ENCODE measurements at places on chromosomes 13 and 19.

DNA sequence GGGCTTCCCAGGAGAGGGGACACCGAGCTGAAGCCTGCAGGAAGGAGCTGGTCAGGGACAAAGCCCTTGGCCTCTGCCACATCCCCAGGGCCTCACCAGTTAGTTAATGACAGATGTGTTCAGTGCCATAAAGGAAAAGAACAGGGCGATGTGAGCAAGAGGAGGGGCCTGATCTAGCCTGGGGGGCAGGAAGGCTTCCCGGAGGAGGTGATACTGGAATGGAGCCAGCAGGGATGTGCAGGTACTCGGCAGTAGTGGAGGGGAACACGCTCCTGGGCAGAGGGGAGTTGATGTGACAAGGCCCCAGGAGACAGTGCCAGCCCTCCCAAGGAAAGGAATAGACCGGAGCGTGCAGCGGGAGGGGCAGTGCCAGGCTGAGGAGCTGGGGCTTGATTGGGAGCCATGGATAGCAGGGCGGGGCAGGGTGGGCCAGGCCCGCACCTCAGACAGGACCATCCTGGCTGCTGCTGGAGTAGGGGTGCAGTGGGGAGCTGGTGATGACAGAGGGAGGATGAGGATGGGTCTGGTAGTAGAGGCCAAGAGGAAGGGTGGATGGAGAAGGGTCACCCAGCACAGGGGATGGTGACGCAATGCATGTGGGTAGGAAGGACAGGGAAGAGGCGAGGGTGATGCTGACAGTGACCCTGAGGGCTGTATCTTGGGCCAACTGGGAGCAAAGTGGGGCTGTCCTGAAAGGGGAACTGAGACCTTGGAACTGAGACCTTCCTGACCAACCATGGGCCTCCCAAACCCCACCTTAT, 4.1 kb downstream of the C19orf33 start:
- DNase-seq, result no peak

DNA sequence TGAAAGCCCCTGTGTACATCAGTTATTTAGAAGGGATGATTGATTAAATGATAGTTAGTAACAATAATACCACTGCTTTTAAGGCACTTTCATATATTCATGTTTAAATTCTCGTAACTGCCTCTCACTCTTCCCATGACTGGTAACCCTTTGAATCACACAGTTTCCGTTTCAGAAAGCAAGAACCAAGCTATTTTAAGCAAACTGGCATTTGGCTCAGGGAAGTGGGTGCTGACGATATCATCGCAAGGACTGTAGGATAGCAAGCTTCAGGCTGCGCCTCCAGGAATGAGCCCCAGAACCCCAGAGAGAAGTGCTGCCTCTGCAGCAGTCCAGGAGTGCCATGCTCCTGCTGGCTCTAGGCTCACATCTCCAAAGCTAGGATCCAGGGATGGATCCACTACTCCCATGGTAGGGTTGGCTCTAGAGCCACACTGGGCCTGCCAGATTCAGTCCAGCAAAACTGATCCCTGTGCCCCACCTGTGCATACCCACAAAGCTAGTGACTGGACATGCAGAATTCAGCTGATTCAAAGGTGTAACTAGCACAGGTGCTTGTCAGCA, 313.5 kb downstream of the SLC7A1 start:
- DNase-seq, result no peak

DNA sequence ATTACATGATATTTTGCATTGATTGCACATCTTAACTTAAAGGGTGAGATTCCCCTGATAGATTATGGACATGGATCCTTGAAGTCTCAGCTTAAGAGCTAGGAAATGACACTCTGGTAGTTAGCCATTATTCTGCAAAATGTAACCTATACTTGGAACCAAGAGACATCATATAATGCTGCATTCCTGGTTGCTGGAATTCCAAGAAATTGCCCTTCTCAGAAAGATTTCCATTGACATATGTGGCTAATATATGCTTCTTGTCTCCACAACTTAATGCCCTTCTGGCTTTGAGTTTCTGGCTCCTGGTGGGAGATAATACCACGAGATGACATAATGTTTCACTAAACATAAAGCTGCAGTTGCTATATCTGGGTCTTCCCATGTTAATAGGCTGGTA, 204.4 kb upstream of the TRPC4 start:
- DNase-seq, result no peak

DNA sequence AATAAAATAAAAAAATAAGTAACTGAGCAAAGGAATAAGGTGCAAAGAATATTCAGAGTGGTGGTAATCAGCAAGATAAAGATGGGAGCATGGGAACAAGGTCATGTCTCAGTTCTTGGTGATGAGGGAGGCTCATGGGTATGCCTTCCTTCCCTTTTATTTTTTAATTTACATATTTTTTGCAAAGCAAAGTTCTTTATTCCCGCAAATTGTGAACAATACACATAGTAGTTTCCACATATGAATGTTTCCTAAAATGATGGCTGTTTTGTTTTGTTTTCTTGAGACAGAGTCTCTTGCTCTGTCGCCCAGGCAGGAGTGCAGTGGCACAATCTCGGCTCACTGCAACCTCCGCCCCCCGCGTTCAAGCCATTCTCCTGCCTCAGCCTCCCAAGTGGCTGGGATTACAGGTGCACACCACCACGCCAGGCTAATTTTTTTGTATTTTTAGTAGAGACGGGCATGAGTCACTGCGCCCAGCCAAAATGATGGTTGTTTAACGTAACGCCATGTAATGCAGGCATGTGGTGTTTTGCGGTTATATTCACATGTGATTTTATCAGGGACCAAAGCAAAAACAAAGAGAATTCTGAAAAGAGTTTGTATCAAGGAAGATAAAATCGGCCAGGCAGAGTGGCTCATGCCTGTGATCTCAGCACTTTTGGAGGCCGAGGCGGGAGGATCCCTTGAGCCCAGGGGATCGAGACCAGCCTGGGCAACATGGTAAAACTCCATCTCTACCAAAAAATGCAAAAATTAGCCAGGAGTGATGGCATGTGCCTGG, 4.5 kb upstream of the ADGRE2 start:
- DNase-seq, result no peak

- no peak for DNase-seq
Measured at GRCh38 chr13:77515785-77516184, 19.7 kb upstream of the SCEL start.

DNA sequence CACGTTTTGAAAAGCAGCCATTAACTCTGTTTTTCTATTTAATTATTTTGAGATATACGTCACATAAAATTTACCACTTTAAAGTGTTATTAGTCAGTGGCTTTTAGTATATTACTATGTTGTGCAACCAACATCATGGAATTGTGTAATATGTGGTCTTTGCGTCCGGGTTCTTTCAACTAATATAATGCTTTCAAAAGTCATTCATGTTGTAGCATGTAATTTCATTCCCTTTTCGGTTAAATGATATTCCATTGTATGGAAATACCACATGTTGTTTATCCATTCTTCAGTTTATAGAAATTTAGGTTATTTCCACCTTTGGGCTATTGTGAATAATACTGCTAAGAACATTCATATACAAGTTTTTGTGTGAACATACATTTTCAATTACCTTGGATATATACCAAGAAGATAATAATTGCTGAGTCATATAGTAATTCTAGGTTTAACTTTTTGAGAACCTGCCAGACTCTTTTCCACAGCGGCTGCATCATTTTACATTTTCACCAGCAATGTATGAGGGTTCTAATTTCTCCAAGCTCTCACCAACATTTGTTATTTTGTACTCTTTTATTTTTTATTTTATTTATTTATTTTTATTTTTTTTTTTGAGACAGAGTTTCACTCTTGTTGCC, 28.1 kb upstream of the CLDN10 start:
- no peak for DNase-seq

DNA sequence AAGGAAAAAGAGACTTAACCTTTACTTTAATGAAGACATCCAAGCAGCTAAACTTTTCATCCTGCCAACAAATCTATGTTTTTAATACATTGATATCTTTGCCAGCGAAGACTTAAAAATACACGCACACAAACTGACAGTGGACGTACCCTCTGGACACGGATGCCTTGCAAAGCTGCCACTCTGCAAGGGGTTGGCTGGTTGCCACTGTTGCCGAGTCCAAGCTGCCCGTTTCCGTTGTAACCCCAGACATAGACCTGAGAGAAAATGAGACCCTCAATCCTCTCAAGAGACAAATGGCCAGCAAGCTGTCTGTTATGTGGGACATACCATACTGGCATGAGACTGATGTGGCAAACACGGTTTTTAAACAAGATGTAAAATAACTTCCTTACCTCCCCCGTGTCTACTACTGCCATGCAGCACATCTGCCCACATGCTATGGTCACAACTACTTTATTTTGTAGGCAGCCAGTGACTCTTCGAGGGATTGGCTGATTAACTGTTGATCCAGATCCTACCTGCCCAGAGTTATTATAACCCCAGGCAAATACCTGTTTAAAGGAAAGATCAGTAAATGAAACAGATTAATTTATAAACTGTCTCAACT, 21.2 kb downstream of the RCBTB2 start:
- no peak for DNase-seq

DNA sequence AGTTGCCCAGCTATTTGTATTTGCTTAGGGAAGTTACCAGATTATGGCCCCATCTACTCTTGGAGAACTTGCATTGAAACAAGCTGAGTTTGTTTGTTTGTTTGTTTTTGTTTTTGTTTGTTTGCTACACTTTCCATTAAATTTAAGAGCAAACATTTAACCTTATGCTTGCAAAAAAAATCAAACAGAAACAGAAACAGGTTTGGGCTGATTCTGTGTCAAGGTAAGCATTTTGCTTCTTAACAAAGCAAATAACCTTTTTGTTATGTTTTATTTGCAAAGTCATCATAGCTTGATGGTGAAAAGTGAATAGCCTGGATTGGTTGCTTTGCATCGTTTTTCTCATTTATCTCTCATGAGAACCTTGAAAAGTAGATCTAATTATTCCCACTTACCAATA, 531.8 kb downstream of the EFNB2 start:
- no peak for DNase-seq

- DNase-seq, result no peak
Measured at GRCh38 chr13:110641055-110642015, 26.0 kb downstream of the NAXD start.
